Adipose tissue (tissue), 3 donors: ENCODE measurements at places on chromosomes 16 and 17. TPM values are rescaled to one million over a fixed set of nuclear protein-coding genes. Genes with fewer than 3 reads are reported as not detected.

SP6 gene
- polyA plus RNA-seq, result 0.56 TPM

LASP1 gene
- 67.3 TPM for polyA plus RNA-seq

AIPL1 gene
- not detected for polyA plus RNA-seq

NPIPA8 gene
- polyA plus RNA-seq, result 8.8 TPM

NATD1 gene
- 12.8 TPM for polyA plus RNA-seq
